ENCODE measurements at places on chromosomes 4 and X. TPM values are rescaled to one million over a fixed set of nuclear protein-coding genes. Genes with fewer than 3 reads are reported as not detected.

Gene ZMAT1
- 0.06 TPM for total RNA-seq

Gene ARAP2
- total RNA-seq = 0.47 TPM

Gene EXOC1L
- not detected for total RNA-seq

Gene SSX3
- not detected for total RNA-seq

Gene ZFX
- 6.5 TPM for total RNA-seq

Gene ADAD1
- total RNA-seq = not detected

Gene PF4V1
- total RNA-seq = not detected

Gene FIP1L1
- 28.0 TPM for total RNA-seq

Gene G3BP2
- total RNA-seq = 106 TPM

Gene SLC25A43
- 27.3 TPM for total RNA-seq

Gene TBC1D1
- 26.6 TPM for total RNA-seq

Gene NDP
- not detected for total RNA-seq

Gene BMX
- total RNA-seq = not detected

Gene DOK7
- 0.39 TPM for total RNA-seq

Gene DRD5
- total RNA-seq = not detected

Gene PAGE2B
- total RNA-seq = not detected

Gene POU3F4
- not detected for total RNA-seq

Gene PHEX
- 0.28 TPM for total RNA-seq

Gene SMIM31
- 0.05 TPM for total RNA-seq

Gene STPG2
- not detected for total RNA-seq

Gene ABLIM2
- total RNA-seq = 7.8 TPM

Gene USP53
- 9.3 TPM for total RNA-seq

Gene NSUN7
- total RNA-seq = 0.26 TPM

Gene SLAIN2
- 16.4 TPM for total RNA-seq

Gene GRIA3
- not detected for total RNA-seq

Gene NOCT
- 7.2 TPM for total RNA-seq

Gene AREG
- total RNA-seq = 21.5 TPM

Gene GLOD5
- not detected for total RNA-seq

Gene LIN54
- 6.7 TPM for total RNA-seq

Gene TMEM271
- total RNA-seq = not detected

Gene HTR2C
- total RNA-seq = not detected

Gene MND1
- total RNA-seq = 11.6 TPM

Gene TKTL1
- total RNA-seq = 0.07 TPM

Gene HMX1
- 0.10 TPM for total RNA-seq

Gene MID1
- total RNA-seq = 28.3 TPM

Gene CSAG3
- total RNA-seq = not detected

Gene ZDHHC15
- total RNA-seq = not detected

Gene PWWP3B
- total RNA-seq = 0.01 TPM

Gene SPANXA1
- 0.24 TPM for total RNA-seq

Gene SMPX
- total RNA-seq = 0.08 TPM

Gene CXCL6
- total RNA-seq = not detected

Gene CHST7
- total RNA-seq = 40.9 TPM

Gene FGA
- total RNA-seq = 18.7 TPM

Gene NLGN3
- total RNA-seq = 0.84 TPM

Gene SATL1
- not detected for total RNA-seq

Gene PAGE2
- not detected for total RNA-seq

Data from A549 treated with AZD2906 at 1 μM for 4 hours (cell line).